ENCODE measurements at places on chromosomes 3 and 15.

DNA sequence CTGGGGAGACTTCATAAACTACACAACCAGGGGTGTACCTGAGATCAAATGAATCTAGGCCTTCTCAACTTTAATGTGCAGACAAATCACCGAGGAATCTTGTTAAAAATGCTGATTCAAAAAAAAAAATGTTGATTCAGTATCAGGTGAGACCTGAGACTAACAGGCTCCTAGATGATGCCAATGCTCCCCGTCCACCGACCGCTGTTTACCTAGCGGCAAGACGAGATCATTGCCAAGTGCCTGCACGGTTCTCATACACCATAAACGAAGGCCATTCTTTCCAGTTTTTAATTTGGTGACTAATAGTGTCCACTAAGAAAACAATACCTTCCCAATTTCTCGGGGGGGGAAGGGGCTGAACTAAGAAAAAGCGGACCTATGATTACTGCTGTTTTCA is 2.5 kb upstream of the FSIP1 start:
- no peak for DNase-seq

- no peak for DNase-seq
Observed at GRCh38 chr15:61198722-61199121, 30.4 kb downstream of the RORA start.

DNA sequence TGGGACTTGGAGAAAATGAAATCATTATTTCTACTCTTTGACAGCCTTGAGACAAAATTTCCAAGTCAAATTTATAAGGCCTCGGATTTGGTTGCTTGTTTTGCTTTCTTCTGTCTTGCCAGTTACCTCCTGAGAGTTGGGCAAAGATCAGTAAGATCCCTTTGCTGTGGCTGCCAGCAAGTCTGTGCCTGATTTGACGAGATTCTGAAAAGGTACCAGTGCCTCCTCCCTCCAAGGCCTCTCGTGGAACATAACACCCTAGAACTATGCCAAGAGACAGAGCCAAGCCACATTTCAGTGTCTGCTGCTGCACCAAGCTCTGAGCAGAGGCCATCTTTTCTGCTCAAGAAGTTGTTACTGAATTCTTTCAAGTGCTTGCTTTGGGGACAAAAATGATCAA is 61.0 kb downstream of the GTPBP8 start:
- DNase-seq, result no peak

- DNase-seq, result no peak
Observed at GRCh38 chr3:13379201-13379830, 40.8 kb downstream of the NUP210 start.

DNA sequence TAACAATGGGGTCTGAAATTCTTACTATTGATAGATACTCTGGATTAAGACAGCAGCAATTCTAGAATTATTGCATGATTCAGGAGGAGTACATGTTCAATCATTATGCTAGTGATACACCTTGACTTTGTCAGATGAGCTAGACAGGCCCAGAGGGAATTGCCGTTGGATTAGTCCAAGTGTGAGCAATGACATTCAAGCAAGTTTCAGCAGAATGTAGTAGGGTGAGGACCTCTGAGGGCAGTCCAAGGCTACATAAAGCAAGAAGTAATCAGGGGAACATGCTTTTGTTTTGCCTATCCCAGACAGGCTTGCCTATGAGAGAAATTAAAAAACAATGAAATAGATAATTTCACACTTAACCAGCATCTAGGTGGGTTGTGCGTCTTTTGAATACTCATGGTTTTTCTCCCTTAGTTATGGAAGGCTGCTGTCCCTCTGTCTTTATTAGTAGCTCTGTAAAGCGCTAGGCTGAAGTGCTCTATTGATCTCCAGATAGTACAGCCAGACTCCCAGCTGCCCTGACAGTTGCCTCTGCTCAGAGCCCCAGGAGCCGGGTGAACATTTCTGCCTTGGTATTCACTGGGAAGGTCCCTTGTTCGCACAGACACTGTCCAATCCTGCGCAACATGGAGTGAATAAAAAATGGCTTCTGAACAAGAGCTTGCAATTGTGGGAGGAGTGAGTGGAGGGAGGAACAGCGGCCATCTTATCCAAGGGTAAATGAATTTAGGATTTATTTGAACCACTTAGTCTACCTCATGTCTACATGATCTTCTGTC is 316.6 kb upstream of the ONECUT1 start:
- DNase-seq, result no peak

- no peak for DNase-seq
Observed at GRCh38 chr3:32602206-32602605, 31.5 kb upstream of the DYNC1LI1 start.

GRCh38 chr3:194879991-194880939 is 194.6 kb downstream of the FAM43A start:
- no peak for DNase-seq

- no peak for DNase-seq
Observed at GRCh38 chr3:141530415-141530768, 43.6 kb downstream of the RASA2 start.
